Aortic smooth muscle cell (primary cell): ENCODE measurements at places on chromosomes 11 and 22. TPM values are rescaled to one million over a fixed set of nuclear protein-coding genes. Genes with fewer than 3 reads are reported as not detected.

The MTMR3 gene
- total RNA-seq, result 20.1 and 23.6 TPM in 2 replicates

The MAPK8IP1 gene
- 6.5 and 6.6 TPM in 2 replicates for total RNA-seq

The ESRRA gene
- total RNA-seq, result 32.7 and 40.6 TPM in 2 replicates

The HTR3A gene
- not detected in 2 replicates for total RNA-seq

The CSRP3 gene
- 0.19 TPM in 1 of 2 replicates, not detected in the other for total RNA-seq
